ENCODE measurements at places on chromosomes 12 and 14.

GRCh38 chr12:119306593-119306992 lies 27.9 kb upstream of the CCDC60 start:
- no peak for DNase-seq

GRCh38 chr14:56855891-56856461 lies 45.7 kb upstream of the OTX2 start:
- no peak for DNase-seq

- no peak for DNase-seq
These were observed 30.0 kb downstream of the SENP1 start for GRCh38 chr12:48075832-48076231.

DNA sequence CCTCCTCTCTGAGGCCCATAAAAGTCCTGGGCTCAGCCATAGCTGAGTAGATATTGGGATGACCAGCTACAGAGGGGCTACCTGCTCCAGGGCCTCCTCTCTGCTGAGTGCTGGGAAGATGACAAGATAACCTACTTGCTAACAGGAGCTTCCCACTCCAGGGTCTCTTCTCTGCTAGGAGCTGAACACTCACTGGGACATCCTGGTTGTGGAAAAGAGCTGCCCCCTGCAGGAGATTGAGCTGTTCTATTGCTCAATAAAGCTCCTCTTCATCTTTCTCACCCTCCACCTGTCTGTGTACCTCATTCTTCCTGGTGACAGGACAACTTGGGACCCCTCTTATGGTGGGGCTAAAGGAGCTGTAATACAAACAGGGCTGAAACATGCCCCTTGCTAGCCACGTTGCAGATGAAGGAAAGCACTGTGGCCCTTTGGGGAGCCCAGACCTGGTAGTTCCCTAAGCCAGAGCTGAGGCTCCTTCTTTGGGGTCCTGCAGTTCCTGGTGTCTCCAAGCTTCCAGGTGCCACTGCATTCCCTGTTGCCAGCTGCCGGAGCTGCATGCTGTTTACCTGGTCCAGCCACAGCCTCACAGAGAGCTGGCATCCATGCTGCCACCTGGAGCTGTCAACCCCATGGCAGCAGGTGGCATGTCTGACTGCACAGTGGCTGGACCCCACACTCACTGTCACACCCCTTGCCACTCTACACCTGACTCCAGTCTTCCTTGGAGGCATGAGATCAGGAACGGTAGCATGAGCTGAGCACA lies 598.5 kb upstream of the LMO3 start:
- DNase-seq = no peak

DNA sequence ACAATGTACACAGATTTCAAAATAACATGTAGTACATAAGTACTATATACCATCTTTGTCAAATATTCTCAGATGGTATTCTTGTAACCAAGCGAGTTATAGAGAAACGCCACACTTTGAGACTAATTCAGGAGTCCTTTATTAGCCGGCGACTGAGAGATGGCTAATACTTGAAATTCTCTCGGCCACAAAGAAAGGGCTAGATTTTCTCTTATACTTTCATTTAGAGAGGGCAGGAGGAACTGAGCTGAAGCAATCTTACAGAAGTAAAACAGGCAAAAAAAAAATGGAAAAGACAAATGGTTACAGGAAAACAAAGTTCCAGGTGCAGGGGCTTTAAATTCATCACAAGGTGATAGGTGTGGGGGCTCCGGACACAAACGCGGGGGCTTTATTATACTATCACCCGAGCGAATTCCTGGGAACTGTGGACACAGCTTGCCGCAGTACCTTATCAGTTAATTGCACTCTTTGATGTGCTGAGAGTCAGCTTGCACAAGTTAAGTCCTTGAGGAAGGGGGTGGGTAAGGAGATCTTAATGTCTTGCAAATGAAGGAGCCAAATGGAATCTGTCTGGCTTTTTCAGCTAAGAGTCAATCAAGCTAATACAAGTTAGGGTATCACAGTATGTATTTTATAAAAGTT lies 382.3 kb downstream of the KCNH5 start:
- DNase-seq = no peak

- no peak for DNase-seq
These were observed 29.1 kb downstream of the TMEM260 start for GRCh38 chr14:56608689-56609088.

DNA sequence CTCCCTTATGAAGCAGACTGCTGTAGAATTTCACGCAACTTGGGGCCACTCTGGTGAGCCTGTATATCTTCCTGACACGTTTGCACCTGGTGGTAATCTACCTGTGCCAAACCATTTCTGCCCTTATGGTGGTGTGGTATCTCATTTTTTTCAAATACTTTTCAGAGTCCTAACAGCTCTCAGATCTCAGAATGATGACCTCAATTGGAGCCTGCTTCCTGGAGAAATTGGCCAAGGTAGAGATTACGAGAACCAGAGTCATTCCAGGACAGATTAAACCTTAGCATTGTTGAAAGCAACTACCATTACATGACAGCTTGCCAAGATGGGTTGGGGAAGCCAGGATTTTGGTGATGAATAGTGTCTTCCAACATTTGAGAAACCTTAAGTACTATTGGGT lies 48.2 kb downstream of the CPSF6 start:
- DNase-seq = no peak

DNA sequence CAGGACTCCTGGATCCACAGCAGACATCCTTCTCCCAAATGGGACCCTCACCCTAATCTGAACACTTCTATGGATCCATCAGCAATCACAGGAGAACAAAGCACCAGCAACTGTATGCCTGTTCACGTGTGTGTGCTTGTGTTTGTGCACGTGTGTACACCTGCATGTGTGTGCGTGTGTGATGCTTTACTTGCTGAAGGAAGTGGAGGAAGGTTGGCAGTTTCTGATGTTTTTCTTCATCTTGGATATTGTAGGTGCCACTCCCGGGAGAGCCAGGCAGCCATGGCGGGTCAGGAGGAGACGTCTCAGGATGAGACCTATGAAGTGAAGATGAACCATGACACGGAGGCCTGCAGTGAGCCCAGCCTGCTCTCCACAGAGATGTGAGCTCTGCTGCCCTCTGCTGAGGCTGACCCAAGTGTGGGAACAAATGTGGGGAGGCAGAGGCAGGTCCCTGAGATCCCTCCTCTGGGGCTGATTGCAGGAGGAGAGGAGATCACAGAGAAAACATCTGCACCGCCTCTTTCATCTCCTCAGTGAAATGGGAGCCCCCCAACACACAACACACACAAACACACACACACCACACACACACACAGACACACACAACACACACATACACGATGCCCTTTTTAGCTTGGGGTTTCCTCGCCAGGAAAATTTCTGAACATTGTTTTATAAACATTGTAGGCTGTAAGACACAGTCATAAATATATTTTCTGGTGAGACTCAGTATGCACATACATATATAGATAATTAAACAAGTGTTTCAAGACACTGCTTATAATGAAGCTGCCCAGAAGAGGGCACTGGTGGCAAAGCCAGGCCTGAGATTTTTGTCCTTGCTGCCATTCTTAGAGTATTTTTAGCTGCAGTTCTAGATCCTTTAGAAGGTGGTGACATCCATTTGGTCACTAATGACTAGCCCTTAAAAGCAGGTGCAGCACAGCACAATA lies 112.2 kb upstream of the FKBP4 start:
- peak; percentile 90 for DNase-seq

GRCh38 chr12:24455811-24456210 lies 493.1 kb downstream of the BCAT1 start:
- no peak for DNase-seq

GRCh38 chr14:24706351-24706750 lies 72.4 kb upstream of the GZMB start:
- DNase-seq = no peak

DNA sequence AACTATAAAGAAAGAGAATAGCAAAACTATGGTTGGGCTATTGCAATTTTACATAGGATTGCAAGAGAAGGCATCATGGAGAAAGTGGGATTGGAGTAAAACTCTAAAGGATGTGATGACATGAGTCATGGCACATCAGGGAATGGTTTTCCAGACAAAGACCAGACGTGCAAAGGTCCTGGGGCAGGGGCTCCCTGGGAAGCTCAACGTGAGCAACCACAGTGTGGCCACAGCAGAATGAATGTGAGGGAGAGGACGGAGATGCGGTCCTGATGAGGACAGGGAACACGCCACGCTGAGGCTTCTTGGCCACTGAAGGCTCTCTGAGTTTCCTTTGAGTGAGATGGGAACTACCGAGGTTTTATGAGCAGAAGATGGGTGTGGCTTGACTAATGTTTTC lies 38.2 kb downstream of the FZD10 start:
- no peak for DNase-seq

GRCh38 chr14:57735276-57735675 lies 130.6 kb downstream of the SLC35F4 start:
- DNase-seq = no peak
